Endodermal cell (in vitro differentiated cells): ENCODE measurements at places on chromosomes 3 and 15. TPM values are rescaled to one million over a fixed set of nuclear protein-coding genes. Genes with fewer than 3 reads are reported as not detected.

GRCh38 chr3:66812136-66812535, 186.0 kb upstream of the KBTBD8 start:
- no peak for DNase-seq

GRCh38 chr3:55623786-55624185, 136.7 kb upstream of the WNT5A start:
- DNase-seq = no peak

- peak; percentile 58 for DNase-seq
These were observed 124.6 kb downstream of the AKAP13 start for GRCh38 chr15:85504749-85505676.

DNA sequence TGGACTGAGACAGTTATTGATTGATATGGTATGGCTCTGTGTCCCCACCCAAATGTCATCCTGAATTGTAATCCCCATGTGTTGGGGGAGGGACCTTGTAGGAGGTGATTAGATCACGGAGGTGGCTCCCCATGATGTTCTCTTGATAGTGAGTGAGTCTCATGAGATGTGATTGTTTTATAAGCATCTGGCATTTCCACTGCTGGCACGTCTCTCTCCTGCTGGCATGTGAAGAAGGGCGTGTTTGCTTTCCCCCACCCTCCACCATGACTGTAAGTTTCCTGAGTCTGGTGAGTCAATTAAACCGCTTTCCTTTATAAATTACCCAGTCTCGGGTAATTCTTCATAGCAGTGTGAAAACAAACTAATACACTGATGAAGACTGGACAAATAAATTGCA, 105.6 kb upstream of the MELTF start:
- DNase-seq = no peak

DNA sequence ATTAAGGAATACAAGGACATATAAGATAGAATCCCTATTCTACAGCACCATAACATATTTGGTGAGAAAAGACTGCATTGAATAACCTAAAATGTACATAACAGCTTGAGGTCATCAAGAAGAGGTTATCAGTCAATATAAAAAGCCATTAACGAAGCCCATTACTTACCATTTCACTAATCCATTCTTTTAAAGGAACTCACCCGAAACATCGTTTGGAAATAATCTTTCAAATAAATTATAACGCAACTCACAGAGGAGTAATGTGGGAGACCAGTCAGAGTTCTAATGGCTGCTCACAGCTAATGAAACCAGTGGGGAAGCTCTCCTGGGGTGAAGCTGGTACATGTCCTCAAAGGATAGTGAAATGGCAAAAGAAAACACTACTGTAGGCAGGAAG, 188.4 kb downstream of the TBC1D5 start:
- no peak for DNase-seq

DNA sequence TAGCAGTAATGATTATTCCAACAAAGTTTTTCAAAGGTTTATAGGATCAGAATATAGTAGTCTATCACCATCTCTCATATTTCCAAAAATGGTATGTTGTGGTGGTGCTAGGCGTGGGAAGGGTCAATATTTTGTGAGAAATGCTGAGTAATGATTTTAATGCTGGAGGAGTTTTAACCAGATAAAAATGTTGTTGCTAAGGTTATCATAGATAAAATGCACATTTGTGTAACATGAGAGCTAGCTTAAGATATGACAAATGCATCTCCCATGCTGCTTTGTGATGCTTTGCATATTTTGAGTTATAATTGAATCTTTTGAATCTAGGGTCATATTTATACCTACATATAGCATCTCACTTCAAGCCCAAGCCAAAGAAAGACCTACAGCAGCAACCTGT, 103.9 kb upstream of the ROBO1 start:
- no peak for DNase-seq

DNA sequence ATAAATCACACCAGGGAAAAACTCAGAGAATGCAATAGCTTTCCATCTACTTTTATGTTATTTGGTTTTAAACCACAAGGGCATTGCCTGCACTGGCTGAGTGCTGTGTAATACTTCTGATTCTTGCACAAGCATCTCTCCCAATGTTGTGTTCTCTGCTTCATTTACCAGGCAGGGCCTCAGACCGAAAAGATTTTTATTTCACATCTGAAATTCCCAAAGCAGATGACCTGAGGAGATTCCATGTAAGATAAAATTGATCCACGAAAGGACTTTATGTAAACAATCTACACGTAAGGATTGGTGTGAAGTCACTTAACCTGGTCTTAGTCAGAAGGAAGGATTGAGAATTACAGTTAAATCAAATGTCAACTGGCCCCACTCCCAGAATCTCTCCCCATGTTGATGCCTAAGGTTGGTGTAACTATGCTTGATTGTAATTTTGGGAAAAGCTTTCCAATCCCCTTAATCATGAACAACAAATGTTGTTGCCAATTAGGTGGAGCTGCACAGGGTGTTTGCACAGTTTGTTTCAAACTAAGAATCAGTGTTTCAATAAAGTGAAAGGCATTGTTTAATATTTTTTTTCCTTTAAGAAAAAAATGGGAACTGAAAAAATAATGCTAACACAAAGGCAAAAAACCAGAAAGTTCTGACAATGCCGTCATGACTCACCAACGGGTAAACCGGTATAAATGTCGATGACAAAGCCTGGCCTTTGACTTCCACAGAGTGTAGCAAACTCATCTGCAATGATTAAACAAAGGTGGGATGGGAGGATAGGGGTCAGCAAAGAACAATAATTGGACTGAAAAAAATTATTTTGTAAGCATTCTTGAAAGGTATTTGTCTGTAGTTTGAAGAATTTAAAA, 128.6 kb downstream of the DUT start:
- no peak for DNase-seq

DNA sequence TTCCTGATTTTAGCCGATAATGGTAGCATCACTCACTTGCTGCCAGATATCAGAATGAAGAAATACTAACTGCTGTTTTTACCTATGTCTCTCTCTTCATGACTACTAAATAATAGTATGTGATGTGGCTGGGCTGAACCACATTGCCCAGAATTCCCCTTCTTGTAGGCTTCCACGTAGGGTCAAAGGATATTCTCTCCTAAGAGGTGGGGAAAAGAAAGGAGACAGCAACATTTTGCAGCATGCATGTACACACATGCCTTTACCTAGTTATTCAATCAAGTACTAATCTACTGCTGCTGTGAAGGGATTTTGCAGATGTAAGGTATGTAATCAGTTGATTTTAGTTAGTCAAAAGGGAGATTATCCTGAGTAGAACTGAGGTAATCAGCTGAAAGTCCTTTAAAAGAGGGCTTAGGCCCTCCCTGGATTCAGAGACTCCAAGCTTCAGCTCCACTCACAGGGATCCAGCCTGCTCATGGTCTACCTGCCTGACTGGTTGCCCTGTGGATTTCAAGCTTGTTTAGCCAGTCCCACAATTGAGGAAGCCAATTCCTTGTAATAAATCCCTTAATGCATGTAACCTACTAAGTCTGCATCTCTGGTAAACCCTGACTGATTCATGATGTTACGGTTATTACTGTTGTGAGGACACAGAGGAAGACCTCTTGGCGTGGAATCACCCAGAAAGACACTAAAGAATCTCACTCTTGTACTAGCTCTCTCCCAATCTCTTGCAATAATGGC, 20.4 kb downstream of the PLD1 start:
- DNase-seq = no peak

Gene FBXL22
- 0.29 to 1.1 TPM (median 0.42 TPM) in 3 replicates for total RNA-seq

DNA sequence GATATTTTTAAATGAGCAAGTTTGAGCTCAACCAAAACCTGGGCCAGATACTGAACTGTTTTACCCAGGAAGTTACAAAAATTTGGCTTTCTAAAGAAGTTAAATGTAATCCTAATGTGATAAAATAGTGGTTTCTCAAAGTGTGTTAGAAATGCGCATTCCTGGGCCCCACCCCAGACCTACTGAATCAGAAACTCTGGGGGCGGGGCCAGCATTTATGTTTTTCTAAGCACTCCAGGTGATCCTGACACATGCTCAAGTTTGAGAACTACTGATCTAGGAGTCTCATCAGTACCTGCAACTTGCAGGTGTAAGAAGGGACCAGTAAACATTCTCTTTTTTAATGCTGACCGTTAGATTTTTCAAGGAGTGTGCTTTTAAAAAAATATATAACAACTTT, 190.6 kb downstream of the VPS13C start:
- DNase-seq = peak; percentile 49

Gene CNTN6
- 0.14 and 0.31 TPM in 2 replicates for total RNA-seq
